Suppressor macrophage treated with lipopolysaccharide for 1 hour (primary cell): ENCODE measurements at places on chromosomes 3 and 15.

DNA sequence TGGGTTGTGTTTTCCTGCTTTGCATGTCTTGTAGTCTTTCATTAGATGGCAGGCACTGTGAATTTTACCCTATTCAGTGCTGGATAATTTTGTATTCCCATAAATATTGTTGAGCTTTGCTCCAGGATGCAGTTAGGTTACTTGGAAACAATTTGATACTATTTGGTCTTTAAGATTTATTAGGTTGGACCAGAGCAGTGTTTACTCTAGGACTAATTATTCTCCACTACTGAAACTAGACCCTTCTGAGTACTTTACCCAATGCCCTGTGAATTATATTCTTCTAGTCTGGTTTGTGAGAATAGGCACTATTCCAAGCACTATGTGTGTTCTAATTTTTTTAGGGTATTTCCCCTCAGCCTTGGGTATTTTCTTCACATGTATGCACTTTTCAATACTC is 37.8 kb upstream of the TASOR start:
- DNase-seq = no peak

DNA sequence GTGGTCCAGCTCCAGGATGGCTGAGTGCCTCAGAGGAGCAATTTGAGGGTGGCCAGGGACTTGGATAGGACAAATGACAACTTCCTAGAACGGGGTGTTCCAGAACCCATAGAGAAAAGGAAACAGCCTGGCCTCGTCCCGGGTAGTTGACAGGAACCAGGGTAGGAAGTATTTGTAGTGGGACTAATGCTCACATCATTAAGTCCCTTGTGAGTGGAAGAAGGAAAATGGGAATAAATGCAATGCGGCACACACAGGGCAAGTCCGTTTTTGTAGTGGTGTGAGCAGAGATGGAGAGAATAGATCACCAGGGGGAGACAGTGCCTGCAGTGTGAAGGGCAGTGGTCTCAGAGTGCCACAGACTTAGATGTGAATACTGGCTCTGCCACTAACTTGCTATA is 19.6 kb downstream of the TIMP4 start:
- peak; percentile 61 for DNase-seq

DNA sequence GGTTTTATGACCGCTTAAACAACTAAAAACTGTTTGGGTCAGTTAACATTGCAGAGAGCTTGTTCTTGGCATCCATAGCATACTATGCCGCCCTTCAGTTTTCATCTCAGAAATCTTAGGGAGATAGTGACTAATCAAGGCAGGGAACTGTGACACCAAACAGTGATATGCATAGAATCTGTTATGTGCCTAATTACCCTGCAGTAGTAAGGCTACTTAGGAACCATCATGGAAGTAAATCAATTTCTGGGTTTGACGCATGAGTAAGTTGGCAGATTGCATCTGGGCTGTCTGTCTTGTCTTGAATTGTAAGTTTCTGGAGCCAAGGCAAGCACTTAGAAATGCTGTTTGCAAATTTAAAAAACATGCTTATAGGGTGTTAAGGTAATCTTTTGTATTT is 22.5 kb downstream of the KCTD6 start:
- no peak for DNase-seq

- DNase-seq = peak; percentile 56
Measured at GRCh38 chr15:79540551-79540950, 108.4 kb downstream of the MINAR1 start.

- no peak for DNase-seq
Measured at GRCh38 chr15:47974724-47975123, 146.1 kb upstream of the SLC24A5 start.

DNA sequence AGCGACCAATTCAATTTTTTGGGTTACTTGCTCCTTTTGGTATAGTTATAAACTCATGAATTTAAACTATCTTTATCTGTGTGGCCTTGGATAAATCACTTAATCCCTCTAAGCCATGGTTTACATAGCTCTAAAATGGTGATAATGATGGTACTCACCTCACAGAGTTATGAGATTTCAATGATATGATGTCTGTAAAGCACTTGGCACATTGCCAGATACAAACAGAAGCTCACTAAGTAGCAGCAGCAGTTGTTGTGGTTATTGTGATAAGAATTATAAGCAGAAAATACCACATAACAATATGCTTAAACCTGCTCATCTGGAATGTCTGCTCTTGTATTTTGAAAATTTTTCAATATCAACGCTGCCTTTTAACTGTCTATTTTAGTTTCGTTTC is 185.1 kb upstream of the SNTN start:
- no peak for DNase-seq

DNA sequence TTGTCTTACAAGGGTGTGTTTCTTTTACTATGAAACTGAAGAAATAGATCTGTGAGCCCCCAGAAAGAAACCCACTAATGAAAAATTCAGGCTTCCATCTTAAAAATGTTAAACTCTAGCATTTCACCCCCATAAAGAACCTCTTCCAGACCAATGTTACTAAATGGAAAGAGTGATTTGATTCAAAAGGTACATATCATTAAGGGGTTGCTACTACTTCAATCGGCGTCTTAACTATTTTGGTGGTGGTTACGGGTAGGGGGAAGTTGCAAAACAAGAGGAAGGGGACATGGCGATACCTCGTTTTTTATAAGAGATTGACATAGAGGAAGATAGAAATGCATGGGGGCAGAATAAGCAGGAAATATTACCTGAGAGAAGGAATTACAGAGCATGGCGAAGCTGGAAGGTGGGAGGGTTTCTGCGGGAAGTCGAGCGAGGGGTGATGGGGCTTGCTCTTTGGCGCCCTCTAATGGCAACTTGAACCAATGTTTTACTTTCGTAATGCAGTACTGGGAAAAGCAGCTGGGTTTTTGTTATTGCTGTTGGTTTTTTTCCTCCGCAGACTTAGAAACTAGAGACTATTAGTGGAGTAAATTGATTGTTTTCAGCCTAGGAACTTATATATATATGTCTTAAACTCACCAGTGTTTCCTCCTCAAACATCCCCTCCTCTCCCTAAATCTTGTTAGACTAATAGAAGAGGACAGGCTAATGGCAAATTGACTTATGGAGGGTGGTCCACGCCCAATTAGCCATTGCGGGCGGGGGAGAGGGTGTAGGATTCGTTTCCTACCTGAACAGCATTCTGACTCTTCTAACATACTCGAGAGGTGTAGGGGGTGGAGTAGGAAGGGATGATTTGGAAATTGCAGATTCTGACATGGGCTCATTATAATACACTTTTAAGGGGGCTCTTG is 11.3 kb upstream of the SOX2 start:
- DNase-seq = peak; percentile 83

GRCh38 chr15:87614704-87615103 is 641.8 kb downstream of the NTRK3 start:
- no peak for DNase-seq

DNA sequence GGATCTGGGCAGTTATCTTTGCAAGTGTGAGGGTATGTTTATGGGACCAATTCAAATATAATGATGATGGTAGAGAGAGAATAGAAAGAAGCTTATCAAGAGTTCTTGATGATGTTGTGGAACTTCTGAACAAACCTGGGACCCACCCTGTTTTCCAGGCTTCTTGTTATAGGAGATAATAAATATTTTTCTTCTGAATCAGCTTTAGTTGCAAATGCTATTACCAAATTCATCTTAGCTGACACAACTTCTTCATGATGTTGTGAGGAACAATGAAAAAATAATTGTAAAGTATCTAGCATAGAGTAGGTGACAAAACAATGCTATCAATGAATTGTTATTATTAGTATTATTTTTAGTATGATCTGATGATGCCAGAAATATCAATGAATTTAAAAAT is 43.5 kb upstream of the PTX3 start:
- DNase-seq = no peak

DNA sequence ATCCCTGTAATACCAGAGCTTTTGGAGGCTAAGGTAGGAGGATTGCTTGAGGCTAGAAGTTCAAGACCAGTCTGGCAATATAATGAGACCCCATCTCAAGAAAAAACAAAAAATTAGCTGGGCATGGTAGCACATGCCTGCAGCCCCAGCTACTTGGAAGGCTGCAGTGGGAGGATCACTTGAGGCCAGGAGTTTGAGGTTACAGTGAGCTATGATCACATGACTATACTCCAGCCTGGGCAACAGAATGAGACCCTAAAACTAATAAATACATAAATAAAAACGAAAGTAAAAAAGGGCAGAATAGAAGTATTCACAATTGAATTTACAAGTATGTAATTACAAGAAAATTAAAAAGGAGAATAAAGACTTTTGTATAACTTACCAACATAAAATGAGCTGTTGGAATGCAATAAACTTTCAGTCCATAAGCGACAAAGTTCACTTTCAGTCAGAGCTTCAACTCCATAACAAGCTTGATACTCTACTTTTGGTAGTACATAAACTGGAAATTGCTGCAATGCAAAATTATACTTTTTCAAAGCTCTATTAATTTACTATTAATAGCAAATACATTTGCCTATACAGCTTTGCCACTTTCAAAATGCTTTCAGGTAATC is 36.8 kb downstream of the ICE2 start:
- no peak for DNase-seq

DNA sequence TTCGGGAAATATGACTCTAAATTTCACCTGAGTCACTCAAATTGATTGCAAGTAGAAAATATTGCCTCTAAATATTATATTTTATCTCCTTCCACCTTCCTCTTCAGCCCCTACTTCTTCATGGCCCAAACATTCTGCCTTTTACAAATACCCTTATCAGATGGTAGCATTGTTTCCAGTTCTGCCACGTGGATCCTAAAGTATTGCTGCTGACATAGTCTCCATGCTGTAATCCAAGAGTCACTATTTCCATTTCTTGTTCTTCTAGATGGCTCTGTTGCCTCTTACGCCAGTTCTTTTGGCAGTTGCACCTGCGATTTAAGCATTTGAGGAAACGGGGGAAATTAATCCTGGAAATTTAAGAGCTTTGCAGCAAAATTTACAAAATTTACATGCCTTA is 13.6 kb downstream of the LMOD3 start:
- DNase-seq = no peak
